Endodermal cell (in vitro differentiated cells): ENCODE measurements at places on chromosomes 5 and 9. TPM values are rescaled to one million over a fixed set of nuclear protein-coding genes. Genes with fewer than 3 reads are reported as not detected.
A peak's percentile ranks its signal among the peaks of the same experiment; 100 is the strongest.

Gene LVRN
- 0.38 to 2.0 TPM (median 0.48 TPM) in 3 replicates for total RNA-seq

Gene CDX1
- total RNA-seq, result 0.25 TPM in 1 of 2 replicates, not detected in the other

Gene PDE8B
- total RNA-seq, result 0.51 to 1.8 TPM (median 1.4 TPM) in 3 replicates

DNA sequence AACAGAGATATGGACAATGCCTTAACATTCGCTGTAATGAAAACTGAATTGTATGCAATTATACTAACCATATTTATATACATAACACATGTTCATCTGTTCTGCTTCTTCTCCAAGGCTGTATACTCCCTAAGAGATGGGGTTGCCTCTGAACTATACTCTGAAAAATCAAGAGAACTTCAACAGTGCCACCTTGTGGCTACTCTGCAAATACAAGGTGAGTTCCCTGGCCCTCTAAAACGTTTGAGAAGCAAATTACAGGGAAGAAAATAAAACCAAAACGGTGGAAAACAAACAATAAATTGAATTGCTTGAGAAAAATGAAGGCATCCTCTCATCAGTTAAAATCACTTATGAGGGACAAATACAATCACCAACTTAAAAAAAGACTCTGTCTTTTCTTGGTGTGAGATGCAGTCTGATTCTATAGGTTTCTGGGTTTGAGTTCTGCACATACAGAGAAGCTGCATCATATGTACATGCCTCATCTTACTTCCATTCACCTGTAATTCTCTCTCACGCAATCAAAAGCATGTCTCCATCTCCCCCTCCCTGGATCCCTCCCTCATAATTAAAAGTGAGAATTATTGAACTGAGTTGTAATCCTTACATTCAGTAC lies 98.6 kb downstream of the FBXW11 start:
- H3K27ac ChIP-seq, result no peak overlapping the region
- no peak overlapping the region for H3K4me3 ChIP-seq
- peaks cover 10% of the 10 kb centered on the region for H3K4me1 ChIP-seq
- no peaks in the 10 kb centered on the region for H3K27me3 ChIP-seq

DNA sequence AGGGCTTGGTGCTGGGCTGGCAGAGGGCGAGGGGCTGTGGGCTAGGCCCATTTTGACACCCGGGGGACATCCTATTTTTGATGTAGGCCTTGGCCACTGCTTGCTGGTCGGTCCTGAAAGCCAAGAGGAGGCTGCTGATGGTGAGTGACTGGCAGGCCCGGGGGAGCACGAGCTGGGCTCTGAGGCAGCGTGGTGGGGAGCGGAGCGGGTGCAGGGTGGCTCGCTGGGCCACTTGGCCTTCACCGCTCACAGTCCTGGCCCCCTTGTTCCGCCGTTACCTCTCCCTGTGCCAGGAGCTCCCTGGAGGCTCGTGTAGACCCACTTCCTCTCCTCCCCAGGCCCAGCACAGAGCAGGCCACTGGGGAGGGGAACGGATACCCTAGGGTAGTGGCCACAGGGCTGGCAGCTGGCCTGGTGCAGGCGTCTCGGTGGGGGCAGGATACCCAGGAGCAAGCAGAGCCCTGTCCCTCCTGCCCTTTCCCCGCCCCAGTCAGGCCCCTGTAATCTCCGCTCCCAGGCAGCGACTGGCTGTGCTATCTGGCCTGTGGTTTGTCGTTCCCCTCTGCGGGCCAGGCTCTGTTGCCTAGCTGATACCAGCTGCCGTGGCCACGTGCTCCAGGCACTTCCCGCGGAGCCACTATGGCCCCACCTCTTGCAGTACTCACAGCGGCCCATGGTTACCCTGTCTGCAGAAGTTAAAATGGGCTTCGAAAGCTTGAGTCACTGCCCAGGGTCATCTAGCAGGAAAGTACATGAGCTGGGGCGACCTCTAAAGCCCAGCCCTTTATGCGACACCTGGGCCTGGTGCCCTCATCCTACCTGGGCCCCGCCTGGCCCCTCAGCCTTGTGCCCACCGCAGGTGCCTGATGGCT lies 11.7 kb upstream of the DOLPP1 start:
- H3K27me3 ChIP-seq, result no peaks in the 10 kb centered on the region
- DNase-seq, result peak; percentile 51
- peaks cover 26% of the 10 kb centered on the region for H3K36me3 ChIP-seq
- no peaks in the 10 kb centered on the region for H3K4me1 ChIP-seq

- peak; percentile 65 for DNase-seq
- peaks cover 59% of the 10 kb centered on the region for H3K27me3 ChIP-seq
- H3K4me1 ChIP-seq, result no peaks in the 10 kb centered on the region
Measured at GRCh38 chr9:36997414-36997813, 36.7 kb downstream of the PAX5 start.

DNA sequence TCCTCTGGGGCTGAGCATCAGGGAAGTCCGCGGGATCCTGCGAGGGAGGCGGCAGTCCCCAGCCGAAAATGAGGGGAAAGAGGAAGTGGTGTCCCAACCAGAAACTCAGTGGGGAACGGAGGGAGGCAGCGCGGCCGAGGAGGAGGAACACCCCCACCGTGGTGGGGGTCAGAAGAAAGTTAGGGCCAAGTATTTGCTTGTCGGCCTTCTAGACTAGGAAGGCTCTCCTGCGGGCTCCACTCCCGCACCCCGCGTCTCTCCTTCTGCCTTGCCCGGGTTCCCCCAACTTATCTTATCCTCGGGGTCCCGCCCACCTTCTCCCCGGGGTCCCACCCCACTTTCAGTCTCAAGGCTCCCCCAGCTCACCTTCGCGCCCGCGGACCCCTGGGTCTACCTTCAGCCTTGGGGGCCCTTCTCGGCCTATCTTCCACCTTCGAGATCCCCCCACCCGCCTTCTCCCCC lies 557 bp upstream of the PHF2 start:
- peak overlapping the region; percentile 85 for H3K4me3 ChIP-seq
- H3K27ac ChIP-seq, result no peak overlapping the region
- H3K27me3 ChIP-seq, result no peaks in the 10 kb centered on the region

DNA sequence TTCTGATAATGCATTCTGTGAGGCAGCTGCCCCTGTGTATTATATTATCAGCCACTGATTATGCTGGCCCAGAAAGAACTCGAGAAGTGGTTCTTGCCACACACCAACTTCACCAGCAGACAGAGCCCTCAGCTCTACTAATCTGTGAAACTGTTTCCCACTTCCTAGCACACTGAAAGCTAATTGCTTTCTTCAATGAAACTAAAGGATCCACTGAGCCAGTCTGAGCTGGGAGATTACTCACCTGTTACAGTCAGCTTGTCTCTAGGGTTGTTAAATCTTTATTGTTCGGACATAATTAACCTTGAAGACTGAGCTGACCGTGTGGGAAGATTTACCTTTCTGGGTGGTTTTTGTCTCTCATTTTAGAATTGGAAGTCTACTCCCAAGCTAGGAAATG lies 263.2 kb downstream of the KCTD16 start:
- no peaks in the 10 kb centered on the region for H3K36me3 ChIP-seq
- H3K4me1 ChIP-seq, result peaks cover 26% of the 10 kb centered on the region
- no peak overlapping the region for H3K4me3 ChIP-seq
- H3K27me3 ChIP-seq, result no peaks in the 10 kb centered on the region
- DNase-seq, result peak; percentile 40

GRCh38 chr5:154642499-154643245 lies 112.5 kb upstream of the LARP1 start:
- no peak overlapping the region for H3K27ac ChIP-seq
- no peaks in the 10 kb centered on the region for H3K36me3 ChIP-seq
- no peak for DNase-seq
- peak overlapping the region; percentile 59 for H3K4me3 ChIP-seq
- no peaks in the 10 kb centered on the region for H3K27me3 ChIP-seq
- H3K4me1 ChIP-seq, result no peaks in the 10 kb centered on the region

- no peaks in the 10 kb centered on the region for H3K27me3 ChIP-seq
- H3K4me1 ChIP-seq, result peaks cover 3% of the 10 kb centered on the region
- no peak overlapping the region for H3K27ac ChIP-seq
- no peaks in the 10 kb centered on the region for H3K36me3 ChIP-seq
Measured at GRCh38 chr9:22208846-22209585, 199.9 kb upstream of the CDKN2B start.

DNA sequence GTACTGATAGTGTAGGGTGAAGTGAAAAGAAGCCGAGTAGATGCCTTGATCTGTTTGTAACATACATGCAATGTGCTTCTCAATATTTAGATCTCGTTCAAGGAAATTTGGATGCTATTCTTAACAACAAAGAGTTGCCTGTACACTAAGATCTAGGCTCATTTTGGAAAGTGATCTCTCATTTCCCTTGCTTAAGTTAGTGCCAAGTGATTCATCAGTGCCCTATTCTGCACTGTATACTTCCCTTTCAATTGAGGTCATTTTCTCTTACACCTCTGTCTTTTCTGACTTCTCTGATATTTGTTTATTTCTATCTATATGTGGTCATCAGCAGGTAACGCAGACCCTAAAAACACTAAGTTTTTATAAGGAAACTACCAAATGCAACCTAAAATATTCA lies 528.6 kb upstream of the PTPRD start:
- H3K27me3 ChIP-seq, result no peaks in the 10 kb centered on the region
- no peaks in the 10 kb centered on the region for H3K4me1 ChIP-seq
- no peaks in the 10 kb centered on the region for H3K36me3 ChIP-seq
- H3K27ac ChIP-seq, result no peak overlapping the region

GRCh38 chr5:79423296-79423695 lies 90.6 kb downstream of the HOMER1 start:
- no peak for DNase-seq
- no peak overlapping the region for H3K27ac ChIP-seq
- H3K4me3 ChIP-seq, result no peak overlapping the region
- no peaks in the 10 kb centered on the region for H3K4me1 ChIP-seq
- no peaks in the 10 kb centered on the region for H3K27me3 ChIP-seq
